Central memory CD8-positive, alpha-beta T cell (primary cell): ENCODE measurements at places on chromosomes 5 and 9.
A peak's percentile ranks its signal among the peaks of the same experiment; 100 is the strongest.

- H3K27me3 ChIP-seq, result peaks cover 38% of the 10 kb centered on the region
- H3K4me1 ChIP-seq, result no peaks in the 10 kb centered on the region
- no peaks in the 10 kb centered on the region for H3K36me3 ChIP-seq
- DNase-seq, result no peak
These were observed 460.2 kb downstream of the ICE1 start for GRCh38 chr5:5882706-5883105.

- H3K27me3 ChIP-seq, result no peaks in the 10 kb centered on the region
- no peak for DNase-seq
- H3K4me3 ChIP-seq, result no peak overlapping the region
These were observed 19.7 kb upstream of the ANKHD1 start for GRCh38 chr5:140381972-140382371.

- H3K4me1 ChIP-seq, result peaks cover 29% of the 10 kb centered on the region
- H3K36me3 ChIP-seq, result peaks cover 24% of the 10 kb centered on the region
- no peak for DNase-seq
- no peak overlapping the region for H3K27ac ChIP-seq
These were observed 125.9 kb downstream of the RGS3 start for GRCh38 chr9:113589407-113589806.

DNA sequence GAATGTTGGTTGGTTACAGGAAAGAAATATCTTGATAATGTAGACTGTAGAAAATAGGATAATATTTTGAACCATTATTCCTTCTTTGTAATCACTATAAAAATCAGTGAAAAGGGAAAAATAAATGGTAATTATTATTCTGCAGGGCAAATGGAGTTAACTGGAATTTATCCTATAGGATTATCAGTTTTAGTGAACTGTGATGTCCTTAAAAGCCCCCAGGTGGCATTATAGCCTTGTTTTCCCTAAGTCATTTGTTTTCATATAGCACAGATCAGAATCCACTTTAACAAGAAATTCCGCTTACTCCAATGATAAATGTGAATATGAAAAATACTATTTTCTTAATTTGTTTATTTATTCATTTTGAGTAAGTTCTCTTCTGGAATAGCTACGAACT, 26.2 kb upstream of the WDR41 start:
- H3K27me3 ChIP-seq, result peaks cover 31% of the 10 kb centered on the region
- H3K36me3 ChIP-seq, result peaks cover 3% of the 10 kb centered on the region
- DNase-seq, result no peak
- no peak overlapping the region for H3K27ac ChIP-seq
- no peak overlapping the region for H3K4me3 ChIP-seq
- no peaks in the 10 kb centered on the region for H3K4me1 ChIP-seq

DNA sequence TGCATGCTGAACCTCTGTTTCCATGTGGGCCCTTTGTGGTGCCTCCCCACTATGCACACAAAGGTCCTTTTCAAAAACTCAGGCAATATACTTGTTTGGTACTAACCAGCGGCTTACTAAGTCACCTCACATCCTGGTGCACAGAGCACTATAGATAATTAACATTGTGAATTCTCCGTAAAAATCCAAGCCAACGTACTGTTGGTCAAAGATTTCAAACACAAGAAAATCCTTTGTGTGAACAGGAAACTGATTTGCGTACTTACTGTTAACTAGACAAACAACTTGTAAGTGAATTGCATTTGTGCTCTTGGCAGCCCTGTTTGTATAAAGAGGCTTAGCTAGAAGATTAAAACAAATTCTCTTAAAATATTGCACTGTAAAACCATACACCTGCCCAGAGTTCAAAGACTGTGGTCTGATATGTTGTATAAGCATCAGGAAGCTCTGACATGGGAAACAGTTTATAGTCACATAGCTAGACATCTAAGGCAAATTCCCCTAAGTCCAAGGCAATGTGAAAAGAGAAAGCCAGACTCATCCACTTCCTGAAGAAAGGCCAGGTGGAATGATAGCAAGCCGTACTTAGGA, 125.0 kb upstream of the SLC12A2 start:
- H3K4me3 ChIP-seq, result no peak overlapping the region
- no peak for DNase-seq
- H3K27me3 ChIP-seq, result no peaks in the 10 kb centered on the region
- no peak overlapping the region for H3K27ac ChIP-seq

DNA sequence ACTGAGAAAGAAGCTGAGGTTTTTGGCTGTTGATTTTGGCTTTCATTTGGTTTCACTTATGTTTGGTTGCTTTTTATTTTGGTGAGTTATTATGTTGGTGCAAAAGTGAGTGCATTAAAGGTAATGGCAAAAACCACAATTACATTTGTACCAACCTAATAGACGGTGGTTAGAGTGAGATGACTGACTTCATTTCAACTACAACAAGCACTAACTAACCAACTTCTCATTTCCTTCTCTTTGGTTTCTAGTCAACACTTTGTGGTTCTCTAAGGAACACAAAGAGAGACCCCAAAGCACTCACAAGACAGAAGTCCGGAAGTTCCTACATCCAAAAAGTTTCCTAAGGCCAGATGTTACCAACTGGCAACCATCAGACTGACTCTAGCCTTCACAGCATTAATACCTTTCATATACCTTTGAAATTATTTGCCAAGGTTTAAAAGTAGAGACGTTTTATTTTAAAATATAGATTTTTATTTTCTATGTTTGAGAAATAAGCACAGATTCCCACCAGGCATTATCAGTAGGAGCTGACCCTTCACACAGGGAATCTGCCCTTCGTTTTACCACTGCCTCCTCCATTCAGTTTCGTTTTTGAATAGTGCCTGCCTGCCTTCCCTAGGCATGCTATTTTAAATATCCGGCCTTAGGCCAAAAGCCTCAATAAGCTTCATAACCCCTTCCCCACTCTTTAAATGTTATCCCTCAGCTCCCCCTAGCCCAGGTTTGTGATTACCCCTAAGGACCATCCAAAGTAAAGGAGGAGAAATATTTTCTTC, 301.1 kb upstream of the PTGER4 start:
- peak overlapping the region; percentile 16 for H3K4me3 ChIP-seq
- peaks cover 1% of the 10 kb centered on the region for H3K36me3 ChIP-seq
- peaks cover 26% of the 10 kb centered on the region for H3K4me1 ChIP-seq
- no peak for DNase-seq

GRCh38 chr9:11135851-11136250, 523.0 kb upstream of the PTPRD start:
- DNase-seq, result no peak
- H3K27ac ChIP-seq, result no peak overlapping the region
- no peaks in the 10 kb centered on the region for H3K36me3 ChIP-seq
- no peaks in the 10 kb centered on the region for H3K4me1 ChIP-seq
- no peaks in the 10 kb centered on the region for H3K27me3 ChIP-seq
- no peak overlapping the region for H3K4me3 ChIP-seq

DNA sequence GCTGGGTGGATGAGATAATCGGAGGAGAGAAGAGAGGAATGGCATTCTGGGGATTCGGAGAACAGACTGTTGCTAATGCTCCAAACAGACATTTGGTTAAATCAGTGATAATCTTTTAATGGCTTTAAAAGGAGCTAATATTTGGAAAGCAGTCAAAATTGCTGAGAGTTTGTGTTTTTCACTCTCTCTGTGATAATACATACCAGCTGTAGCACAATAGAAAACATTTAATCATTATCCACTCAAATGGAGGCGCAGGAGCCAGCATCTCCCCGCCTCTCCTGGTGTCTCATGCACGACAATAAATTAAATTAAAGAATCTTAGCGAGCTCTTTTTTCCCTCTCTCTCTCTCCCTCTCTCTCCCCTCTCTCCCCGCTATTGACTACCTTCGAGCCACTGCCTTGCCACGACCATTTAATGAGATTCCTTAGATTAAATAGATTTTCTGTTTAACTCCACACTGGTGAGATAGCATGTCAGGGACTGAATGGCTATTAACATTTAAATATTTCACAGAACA, 268.6 kb upstream of the MVB12B start:
- peaks cover 68% of the 10 kb centered on the region for H3K27me3 ChIP-seq
- H3K36me3 ChIP-seq, result no peaks in the 10 kb centered on the region
- no peaks in the 10 kb centered on the region for H3K4me1 ChIP-seq
- no peak overlapping the region for H3K4me3 ChIP-seq
- no peak overlapping the region for H3K27ac ChIP-seq

GRCh38 chr5:37871023-37871815, 31.4 kb upstream of the GDNF start:
- H3K4me3 ChIP-seq, result no peak overlapping the region
- DNase-seq, result no peak
- H3K27me3 ChIP-seq, result peaks cover 26% of the 10 kb centered on the region
- H3K36me3 ChIP-seq, result no peaks in the 10 kb centered on the region
- no peaks in the 10 kb centered on the region for H3K4me1 ChIP-seq
- no peak overlapping the region for H3K27ac ChIP-seq

DNA sequence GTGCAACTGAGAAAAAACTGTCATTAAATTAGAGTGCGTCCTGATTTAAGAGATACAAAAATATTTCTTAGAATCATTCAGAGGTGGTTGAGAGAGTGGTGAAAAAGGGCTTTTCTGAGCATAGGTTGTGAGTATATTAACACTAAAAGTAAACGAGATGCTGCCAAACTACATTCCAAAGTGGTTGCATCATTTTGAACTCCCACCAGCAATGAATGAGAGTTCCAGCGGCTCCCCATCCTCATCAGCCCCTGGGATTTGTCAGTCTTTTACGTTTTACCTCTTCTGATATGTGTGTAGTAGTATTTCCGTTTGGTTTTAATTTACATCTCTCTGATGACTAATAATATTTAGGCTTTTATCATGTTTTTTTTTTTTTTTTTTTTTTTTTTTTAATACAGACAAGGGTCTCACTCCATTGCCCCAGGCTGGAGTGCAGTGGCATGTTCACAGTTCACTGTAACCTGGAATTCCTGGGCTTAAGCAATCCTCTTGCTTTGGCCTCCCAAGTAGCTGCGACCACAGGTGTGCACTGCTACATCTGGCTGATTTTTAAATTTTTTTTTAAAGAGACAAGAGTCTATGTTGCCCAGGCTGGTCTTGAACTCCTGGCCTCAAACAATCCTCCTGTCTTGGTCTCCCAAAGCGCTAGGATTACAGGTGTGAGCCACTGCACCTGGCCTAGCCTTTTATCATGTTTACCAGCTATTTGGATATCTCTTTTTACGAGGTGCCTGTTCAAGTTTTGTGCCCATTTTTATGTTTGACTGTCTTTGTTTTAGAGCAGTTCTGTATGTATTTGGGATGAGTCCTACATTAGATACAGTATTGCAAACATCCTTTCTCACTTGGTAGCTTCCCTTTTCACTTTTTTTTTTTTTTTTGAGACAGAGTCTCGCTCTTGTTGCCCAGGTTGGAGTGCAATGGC, 17.0 kb downstream of the PRRT1B start:
- H3K27me3 ChIP-seq, result no peaks in the 10 kb centered on the region
- H3K4me3 ChIP-seq, result no peak overlapping the region
- H3K4me1 ChIP-seq, result no peaks in the 10 kb centered on the region
- no peak for DNase-seq

- H3K4me3 ChIP-seq, result no peak overlapping the region
- H3K36me3 ChIP-seq, result no peaks in the 10 kb centered on the region
- no peaks in the 10 kb centered on the region for H3K27me3 ChIP-seq
- no peak for DNase-seq
- no peaks in the 10 kb centered on the region for H3K4me1 ChIP-seq
These were observed 34.3 kb downstream of the ATPSCKMT start for GRCh38 chr5:10215366-10215765.

- no peaks in the 10 kb centered on the region for H3K36me3 ChIP-seq
- no peak overlapping the region for H3K27ac ChIP-seq
- DNase-seq, result no peak
These were observed 86.3 kb upstream of the IFNK start for GRCh38 chr9:27437652-27438373.

GRCh38 chr5:171128136-171128535, 180.9 kb upstream of the TLX3 start:
- H3K27me3 ChIP-seq, result peaks cover 19% of the 10 kb centered on the region
- no peak overlapping the region for H3K4me3 ChIP-seq
- no peak overlapping the region for H3K27ac ChIP-seq
- H3K36me3 ChIP-seq, result peaks cover 2% of the 10 kb centered on the region

GRCh38 chr5:10457682-10458574, 16.2 kb downstream of the ROPN1L start:
- H3K4me1 ChIP-seq, result no peaks in the 10 kb centered on the region
- no peak overlapping the region for H3K4me3 ChIP-seq
- H3K36me3 ChIP-seq, result no peaks in the 10 kb centered on the region
- no peak overlapping the region for H3K27ac ChIP-seq
- H3K27me3 ChIP-seq, result no peaks in the 10 kb centered on the region

DNA sequence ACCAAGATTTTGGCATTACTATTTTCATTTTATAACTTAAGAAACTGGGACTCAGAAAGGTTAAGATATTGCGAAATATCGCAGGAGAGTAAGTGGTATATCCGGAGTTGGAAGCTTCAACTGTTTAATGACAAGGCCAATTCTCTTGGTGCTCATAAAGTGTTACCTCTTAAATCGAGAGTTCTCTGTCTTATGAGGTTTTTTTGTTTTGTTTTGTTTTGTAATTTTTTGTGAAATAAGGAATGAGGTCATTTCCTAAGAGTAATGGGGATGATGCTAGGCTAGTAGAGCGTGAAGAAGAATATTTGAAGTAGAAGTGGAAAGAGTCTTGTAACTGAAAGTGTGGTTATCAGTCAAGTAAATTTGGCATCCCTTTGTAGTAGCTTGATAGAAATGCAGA, 183.2 kb upstream of the DAB2 start:
- no peaks in the 10 kb centered on the region for H3K36me3 ChIP-seq
- no peak for DNase-seq
- no peak overlapping the region for H3K27ac ChIP-seq
- no peak overlapping the region for H3K4me3 ChIP-seq

GRCh38 chr5:135458921-135459331, 6.8 kb upstream of the TIFAB start:
- no peak overlapping the region for H3K4me3 ChIP-seq
- peaks cover 41% of the 10 kb centered on the region for H3K27me3 ChIP-seq

DNA sequence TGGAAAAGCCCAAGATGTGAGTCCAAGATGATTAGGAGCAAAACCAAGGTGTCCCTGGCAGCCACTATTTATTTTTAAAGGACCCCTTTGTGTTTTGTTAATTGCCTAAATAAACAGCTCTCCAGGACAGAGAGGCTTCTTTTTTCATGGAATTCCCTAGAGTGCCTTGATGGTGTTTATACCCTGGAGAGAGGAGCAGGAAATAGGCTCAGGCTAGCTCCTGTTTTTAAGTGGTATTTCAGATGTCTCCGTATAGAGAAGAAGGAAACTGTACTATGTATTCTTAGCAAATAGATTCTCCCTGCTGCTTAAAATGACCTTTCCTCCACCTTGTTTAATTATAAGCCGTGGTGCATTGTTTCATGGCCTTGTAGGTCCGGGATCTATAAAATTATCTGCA, 292.4 kb downstream of the CD180 start:
- DNase-seq, result no peak
- H3K27ac ChIP-seq, result no peak overlapping the region
- H3K4me3 ChIP-seq, result no peak overlapping the region
- H3K36me3 ChIP-seq, result no peaks in the 10 kb centered on the region

DNA sequence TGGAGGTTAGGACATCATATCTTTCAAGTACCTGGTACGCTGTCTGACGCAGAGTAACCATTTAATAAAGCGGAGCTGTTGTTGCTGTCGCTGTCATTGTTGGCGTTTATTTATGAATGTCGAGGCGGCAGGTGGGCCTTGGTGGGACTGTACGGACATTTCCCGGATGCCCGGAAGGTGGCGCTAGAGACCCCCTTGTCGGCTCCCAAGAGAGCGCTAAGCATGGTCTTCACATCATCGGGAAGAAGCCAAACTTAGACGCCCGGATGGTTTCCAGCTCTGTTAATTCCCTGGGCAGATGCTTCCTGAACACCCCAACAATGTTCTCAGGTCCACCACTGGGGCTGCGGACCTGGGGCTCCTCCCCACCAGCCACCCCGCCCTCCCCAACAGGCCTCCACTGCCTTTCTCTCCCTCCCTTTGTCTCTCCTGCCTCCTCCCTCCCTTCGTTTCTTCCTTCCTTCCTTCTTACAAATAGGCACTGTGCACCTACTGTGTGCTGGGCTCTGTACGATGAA, 54.1 kb downstream of the DUSP1 start:
- peaks cover 12% of the 10 kb centered on the region for H3K4me1 ChIP-seq
- H3K36me3 ChIP-seq, result no peaks in the 10 kb centered on the region
- H3K27ac ChIP-seq, result peak overlapping the region; percentile 63
- peaks cover 13% of the 10 kb centered on the region for H3K27me3 ChIP-seq
- no peak overlapping the region for H3K4me3 ChIP-seq
